ENCODE measurements at places on chromosomes 13 and 19.

GRCh38 chr13:30045916-30046704 lies 195.7 kb upstream of the UBL3 start:
- no peak for DNase-seq

GRCh38 chr19:21472507-21472906 lies 32.9 kb upstream of the ZNF429 start:
- no peak for DNase-seq

DNA sequence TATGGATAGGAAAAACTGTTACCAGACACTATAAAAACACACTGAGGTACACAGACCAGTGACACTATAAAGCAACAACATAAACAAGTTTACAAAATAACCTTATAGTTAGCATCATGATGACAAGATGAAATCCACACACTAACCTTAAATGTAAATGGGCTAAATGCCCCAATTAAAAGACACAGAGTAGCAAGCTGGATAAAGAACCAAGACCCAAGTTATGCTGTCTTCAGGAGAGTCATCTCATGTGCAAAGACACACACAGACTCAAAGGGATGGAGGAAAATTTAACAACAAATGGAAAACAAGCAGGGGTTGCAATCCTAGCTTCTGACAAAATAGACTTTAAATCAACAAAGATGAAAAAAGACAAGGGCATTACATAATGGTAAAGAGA lies 81.6 kb downstream of the NDFIP2 start:
- DNase-seq, result no peak

- no peak for DNase-seq
Measured at GRCh38 chr13:92825938-92826596, 400.5 kb upstream of the GPC6 start.

- DNase-seq, result no peak
Measured at GRCh38 chr13:71611292-71611691, 255.7 kb downstream of the DACH1 start.

GRCh38 chr13:50403311-50403710 lies 388.1 kb downstream of the KCNRG start:
- no peak for DNase-seq

DNA sequence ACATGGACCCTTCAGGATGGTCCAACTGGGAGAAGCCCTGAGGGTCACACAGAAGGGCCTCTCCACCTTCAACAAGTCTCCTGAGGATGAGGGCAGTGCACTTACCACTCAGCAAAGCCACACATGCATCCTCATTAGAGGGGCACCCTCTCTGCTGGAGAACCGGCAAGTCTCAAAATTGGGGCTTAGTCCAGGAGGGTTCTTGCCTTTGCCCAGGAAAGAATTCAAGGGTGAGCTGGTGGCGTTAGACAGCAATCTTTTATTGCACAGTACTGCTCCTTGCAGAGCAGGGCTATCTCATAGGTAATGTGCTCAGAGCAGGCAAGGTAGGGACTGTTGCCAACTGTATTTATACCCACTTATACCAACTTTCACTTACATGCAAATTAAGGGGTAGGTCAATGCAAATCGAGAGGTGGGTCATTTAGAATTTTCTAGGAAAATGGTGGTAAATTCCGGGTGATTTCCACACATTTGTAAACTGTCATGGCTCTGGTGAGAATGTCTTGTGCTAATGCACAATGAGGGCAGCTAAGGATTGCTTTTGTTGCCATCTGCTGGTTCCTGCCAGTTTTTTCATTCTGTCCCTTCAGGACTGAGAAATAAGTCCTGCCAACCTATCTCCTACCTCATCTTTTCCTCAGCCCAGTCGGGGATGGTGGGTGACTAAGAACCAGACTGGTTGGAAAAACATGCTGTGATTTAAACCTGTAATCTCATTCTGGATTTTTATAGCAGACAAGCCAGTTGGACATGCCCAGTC lies 27.8 kb upstream of the IGSF23 start:
- no peak for DNase-seq

Measured in SK-N-SH (cell line).